ENCODE measurements at places on chromosomes 12 and 14.

DNA sequence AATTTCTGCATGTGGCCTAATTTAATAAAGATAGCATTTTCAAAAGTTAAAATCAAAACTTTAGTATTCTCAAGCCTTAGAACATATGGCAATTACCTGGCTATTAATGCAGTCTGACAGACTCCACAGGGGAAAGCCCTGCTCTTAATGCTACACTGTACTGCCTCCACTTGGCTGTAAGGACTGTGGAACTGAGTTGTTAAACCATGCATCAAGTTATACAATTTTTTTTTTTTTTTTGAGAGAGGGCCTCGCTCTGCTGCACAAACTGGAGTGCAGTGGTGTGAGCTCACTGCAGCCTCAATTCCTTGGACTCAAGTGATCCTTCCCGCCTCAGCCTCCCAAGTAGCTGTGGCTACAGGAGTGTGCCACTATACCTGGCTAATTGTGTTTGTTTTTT is 19.0 kb upstream of the NDUFA12 start:
- DNase-seq: no peak

DNA sequence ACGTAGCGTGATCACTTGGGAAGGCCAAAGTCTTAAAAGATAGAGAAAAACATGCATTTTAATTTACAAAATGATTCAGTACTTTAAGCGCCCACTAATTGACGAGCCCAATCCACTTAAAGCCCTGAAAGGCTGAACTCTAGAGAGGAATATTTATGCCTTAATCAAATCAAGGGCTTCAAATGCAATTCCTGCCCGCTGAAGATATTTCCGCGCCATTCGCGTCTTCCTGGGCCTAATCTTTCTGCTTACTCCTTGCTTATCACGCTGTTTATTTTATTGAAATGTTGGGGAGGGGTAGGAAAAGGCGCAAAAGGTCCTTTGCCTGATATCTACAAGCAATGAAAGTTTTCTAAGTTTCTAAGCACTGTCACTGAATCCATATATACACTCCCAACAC is 4.0 kb downstream of the TBX3 start:
- no peak for DNase-seq

- no peak for DNase-seq
Observed at GRCh38 chr12:130249376-130249775, 87.1 kb downstream of the FZD10 start.

DNA sequence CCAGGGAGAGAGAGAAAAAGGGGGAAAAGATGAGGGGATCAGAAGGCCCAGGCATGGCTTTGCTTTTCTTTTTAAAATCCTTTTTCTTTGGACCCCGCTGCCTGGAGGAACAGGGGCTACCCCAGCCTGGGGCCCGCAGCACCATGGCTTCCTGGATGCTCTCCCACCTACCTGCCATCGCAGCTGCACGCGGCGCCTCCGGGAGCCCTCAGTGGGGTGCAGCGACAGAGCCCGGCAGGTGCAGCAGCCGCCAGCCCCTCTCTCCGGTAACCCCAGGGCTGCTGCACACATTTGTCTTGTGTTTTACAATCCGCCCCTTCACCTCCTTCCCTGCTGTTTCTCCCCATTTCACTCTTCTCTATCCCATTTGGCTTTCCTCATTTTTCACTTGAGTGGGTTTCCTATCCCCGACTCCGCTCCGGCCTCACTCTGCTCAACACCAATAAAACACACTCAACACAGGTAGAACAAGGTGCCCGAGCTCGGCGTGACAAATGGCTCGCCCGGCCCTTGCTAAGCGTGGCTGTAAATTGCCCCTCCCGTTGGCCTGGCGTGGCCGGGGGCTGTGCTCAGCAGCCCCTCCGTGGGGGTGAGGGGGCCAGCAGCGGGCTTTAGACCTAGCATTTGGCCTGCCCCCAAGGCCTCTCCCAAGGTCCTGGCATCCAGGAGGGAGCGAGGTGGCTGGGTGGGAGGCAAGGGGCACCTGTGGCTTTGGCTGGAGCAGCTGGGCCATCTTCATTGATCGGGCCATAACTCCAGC is 52.6 kb upstream of the GPATCH2L start:
- no peak for DNase-seq

DNA sequence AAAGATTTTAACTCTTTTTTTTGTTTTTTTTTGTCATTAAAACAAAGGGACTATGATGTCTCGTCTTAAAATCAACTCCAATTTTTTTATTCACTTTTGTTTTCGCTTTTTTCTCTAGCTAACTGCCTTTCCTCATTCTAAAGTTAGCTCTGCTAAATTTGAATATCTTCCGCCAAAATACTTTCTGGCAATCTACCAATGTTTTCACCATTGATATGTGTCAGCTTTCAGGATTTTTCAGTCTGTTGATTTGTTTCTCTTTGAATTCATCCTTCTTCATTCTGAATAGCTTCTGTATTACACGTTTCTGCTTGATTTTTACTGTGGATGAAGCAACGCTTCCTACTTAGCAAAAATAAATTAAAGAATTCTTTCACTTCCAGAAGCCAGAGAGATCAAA is 38.7 kb upstream of the NOVA1 start:
- no peak for DNase-seq

GRCh38 chr14:65019944-65020566 is 33.4 kb downstream of the FNTB start:
- DNase-seq: no peak

DNA sequence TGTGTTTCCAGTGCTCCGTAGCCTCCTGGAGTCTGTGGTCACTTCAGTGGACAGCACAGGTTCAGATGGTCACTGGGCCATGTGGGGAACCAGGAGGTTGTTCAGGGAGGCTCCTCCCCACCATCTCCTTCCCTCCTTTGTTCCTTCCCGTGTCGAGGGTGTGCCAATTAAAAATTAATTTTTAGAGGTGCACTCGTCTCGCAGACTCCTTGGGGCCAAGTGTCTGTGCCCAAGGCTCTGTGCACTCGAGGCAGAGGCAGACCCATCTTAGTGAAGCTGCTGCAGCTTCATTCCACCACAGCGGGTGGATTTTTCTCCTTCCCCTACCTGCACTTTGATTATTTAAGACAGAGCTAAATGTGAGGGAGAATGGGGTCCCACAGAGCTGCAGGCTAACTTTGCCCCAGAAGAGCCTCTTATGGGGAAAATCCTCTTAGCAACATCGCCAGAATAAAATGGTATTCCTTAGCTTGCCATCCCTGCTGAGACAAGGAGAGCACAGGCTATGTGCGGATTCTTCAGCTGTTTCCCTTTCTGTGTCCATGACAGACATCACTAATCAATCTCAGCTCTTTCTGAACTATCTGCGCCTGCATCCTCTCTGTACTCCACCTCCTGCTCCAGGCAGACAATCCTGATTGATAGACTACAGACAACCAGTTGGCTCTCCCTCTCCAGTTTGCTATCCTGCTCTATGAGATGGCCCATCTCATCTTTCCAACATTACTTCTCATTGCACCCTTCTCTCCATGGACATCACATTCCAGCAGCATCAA is 159.5 kb downstream of the VRK1 start:
- no peak for DNase-seq

- DNase-seq: no peak
Observed at GRCh38 chr12:89731089-89731488, 22.5 kb upstream of the ATP2B1 start.

DNA sequence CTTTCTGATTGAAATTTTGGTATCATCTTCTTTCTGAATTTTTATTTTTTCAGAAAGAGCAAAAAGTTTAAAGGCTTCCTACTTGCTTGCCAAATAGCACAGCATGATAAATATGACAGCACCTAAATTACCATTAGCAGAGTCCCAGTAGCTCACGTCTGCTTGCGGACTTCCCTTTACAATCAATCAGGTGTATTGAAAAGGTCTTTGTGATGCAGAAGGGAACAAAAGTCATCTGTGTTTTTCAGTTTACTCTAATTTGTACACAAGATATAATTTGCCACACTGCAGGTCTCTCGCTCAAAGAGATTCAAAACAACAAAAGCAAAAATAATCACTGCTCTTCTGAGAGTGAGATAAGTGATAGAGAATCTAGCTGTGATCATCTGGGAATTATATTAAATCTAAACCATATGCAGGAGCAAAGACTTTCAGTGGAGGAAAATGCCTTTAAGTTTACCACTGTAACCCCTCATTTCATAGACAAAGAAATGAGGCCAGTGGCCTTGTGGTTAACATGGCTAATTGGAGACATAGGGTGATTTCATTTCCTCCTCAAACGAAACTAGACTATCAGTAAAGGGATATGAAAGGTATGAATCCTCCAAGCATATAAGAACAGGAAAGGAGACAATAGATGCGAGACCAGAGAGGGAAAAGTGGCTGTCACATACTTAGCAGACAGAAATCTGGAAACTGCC is 240.8 kb upstream of the TMPO start:
- DNase-seq: no peak

- no peak for DNase-seq
Observed at GRCh38 chr12:106086696-106087095, 52.1 kb downstream of the NUAK1 start.

DNA sequence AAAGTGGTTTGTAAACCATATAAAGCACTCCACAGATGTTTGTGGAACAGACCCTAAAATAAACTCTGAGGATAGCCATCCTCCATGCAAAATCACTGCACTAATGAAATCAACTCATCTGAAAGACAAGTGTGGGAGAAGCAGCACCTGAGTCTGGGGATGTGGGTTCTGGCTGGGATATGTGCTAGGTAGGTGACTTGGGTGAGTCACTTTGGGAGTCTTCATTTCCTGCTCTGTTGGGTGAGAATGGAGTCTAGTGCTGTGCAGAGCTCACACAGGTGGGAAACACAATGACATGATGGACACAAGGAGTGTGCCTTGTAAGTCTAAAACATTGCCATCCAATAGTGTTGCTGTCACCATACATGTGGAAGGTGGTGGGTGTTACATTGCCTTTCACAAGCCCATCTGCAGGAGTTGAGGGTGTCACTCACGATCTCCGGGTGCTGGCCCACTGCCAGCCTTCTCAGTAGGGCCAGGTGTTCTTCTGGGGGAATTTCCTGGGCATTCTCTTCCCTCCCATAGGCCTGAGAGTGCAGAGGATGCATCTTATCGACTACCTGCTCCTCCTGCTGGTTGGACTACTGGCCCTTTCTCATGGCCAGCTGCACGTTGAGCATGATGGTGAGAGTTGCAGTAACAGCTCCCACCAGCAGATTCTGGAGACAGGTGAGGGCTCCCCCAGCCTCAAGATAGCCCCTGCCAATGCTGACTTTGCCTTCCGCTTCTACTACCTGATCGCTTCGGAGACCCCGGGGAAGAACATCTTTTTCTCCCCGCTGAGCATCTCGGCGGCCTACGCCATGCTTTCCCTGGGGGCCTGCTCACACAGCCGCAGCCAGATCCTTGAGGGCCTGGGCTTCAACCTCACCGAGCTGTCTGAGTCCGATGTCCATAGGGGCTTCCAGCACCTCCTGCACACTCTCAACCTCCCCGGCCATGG is 2.0 kb downstream of the SERPINA4 start:
- no peak for DNase-seq

DNA sequence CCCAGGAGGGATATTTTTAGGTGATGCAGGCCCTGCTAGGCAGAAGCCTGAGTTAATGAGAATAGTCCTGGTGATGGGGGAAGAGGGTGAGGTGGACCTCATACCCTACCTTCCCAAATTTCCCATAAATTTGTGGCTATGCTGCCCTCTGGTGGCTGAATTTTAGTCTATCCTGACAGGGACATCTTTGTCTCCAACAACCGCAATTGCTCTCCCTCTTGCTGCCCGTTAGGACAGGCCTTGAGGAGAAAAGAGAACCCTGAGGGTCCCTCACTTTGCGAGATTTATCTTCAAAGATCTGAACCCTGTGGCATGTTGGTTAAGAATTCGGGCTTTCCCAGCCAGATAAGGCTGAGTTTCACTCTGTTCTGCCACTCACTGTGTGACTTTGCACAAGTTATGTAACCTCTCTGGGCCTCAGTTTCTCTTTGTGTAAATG is 9.8 kb upstream of the ZNF385A start:
- no peak for DNase-seq

DNA sequence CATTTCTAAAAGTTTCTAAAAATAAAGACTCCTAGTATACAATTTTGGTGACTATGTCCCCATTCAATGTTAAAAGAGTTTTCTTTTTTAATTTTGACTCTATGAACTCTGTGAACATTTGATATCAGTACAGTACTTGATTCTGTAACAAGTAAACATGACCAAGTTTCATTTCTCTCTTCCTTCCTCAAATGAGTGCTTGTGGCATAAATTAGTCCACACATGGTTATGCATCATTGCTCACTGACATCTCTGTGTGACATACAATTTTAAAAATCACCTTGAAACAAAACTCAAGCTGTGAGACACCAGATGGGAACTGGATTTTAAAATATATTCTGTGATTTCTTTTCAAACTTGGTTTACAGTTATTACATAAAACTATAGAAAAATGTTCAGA is 253.9 kb upstream of the MDGA2 start:
- DNase-seq: no peak

GRCh38 chr12:79676579-79676978 is 14.2 kb downstream of the PAWR start:
- no peak for DNase-seq

GRCh38 chr14:32588448-32589320 is 259.6 kb downstream of the AKAP6 start:
- no peak for DNase-seq

- no peak for DNase-seq
Observed at GRCh38 chr14:36653962-36654793, 7.5 kb upstream of the PAX9 start.

GRCh38 chr14:36443374-36443773 is 76.7 kb downstream of the NKX2-1 start:
- DNase-seq: no peak

DNA sequence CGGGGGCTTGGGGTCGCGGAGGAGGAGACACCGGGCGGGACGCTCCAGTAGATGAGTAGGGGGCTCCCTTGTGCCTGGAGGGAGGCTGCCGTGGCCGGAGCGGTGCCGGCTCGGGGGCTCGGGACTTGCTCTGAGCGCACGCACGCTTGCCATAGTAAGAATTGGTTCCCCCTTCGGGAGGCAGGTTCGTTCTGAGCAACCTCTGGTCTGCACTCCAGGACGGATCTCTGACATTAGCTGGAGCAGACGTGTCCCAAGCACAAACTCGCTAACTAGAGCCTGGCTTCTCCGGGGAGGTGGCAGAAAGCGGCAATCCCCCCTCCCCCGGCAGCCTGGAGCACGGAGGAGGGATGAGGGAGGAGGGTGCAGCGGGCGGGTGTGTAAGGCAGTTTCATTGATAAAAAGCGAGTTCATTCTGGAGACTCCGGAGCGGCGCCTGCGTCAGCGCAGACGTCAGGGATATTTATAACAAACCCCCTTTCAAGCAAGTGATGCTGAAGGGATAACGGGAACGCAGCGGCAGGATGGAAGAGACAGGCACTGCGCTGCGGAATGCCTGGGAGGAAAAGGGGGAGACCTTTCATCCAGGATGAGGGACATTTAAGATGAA is 630 bp downstream of the FOS start:
- peak; percentile 54 for DNase-seq
